Smooth muscle cell of the brain vasculature (primary cell): ENCODE measurements at places on chromosomes 6 and 20.

- DNase-seq, result no peak
These were observed 19.6 kb downstream of the NKX2-4 start for GRCh38 chr20:21377701-21378100.

DNA sequence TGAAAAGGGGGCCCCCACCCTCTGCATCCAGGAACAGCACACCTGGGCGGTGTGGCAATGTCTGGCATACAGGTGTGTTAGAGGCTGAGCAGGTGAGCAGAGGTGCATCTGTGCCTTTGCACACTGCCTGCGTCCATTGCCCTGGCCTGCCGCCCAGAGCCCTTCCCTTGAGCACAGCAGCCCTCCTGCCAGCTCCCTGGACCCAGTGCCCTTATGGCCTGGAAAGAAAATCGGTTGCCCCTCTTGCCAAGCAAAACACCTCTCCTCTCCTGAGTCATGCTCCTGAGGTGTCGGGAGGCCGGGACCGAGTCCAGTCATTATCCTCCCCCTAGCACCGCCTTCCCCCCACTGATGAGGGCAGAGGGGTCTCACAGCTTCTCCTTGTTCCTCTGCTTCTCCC lies 259.9 kb downstream of the SMOC2 start:
- no peak for DNase-seq

- no peak for DNase-seq
These were observed 25.9 kb downstream of the ADGRF4 start for GRCh38 chr6:47724300-47724699.

- no peak for DNase-seq
These were observed 57.8 kb downstream of the ZNF217 start for GRCh38 chr20:53535878-53536277.

- no peak for DNase-seq
These were observed 169.4 kb downstream of the TAF4 start for GRCh38 chr20:61896058-61896961.
